Heart left ventricle (tissue), 16 donors: ENCODE measurements at places on chromosomes 16 and 17. TPM values are rescaled to one million over a fixed set of nuclear protein-coding genes. Genes with fewer than 3 reads are reported as not detected.

DNA sequence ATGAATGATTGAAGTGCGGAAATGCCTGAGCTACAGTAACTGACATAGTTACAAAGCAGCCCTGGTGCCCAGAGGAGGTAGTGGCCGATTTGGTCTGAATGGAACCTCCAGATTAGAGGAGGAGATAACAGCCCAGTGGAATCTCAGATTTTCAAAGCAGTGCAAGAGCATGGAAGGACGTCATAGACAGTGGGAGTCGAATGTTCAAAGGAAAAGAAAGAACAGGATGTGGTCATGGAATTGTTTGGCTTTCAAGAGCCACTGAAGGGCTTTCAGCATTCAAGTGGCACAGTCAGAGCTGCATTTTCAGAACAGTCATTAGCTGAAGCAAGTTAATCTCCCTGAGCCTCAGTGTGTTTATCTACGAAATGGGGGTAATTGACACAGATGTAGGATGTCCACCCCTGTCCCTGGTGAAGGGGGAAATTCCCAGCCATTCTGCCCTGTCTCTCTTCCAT, 104.6 kb upstream of the CACNG3 start:
- DNase-seq: no peak

DNA sequence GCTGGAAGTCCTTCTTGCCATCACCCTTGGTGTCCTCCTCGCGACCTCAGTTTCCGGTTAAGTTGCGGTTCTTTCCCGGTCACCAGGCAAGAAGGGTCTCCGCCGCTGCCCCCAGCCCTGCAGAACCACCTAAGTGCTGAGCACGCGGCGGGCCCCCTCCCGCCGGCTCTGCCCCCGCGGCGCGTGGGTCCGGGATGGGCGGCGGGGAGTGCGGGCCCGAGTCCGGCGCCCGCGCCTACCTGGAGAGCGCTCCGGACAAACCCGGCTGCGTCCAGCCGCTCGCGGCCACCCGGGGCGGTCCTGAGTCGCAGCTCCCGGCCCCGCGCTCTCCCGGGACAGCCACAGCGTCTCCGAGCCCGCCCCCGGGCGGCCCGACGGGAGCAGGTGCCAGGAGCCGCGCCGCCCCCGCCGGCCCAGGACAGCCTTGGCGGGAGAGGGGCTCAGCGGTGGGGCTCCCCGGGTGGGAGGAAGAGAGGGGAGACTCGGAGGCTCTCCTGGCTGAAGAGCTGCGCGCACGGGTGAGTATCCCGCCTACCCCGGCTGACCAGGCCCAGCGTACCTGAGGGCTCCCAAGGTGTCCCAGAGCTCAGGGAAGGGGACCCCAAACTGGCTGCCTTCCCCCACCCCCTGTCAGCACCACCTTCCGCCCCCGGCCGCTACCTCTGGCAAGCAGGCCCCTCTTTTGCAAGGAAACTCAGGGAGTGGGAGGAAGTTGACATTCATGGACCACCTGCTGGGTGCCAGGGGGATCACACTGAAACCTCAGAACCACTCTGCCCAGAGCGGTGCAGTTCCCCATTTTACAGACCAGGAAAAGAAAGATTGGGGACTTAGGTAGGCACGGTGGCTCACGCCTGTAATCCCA, 22.2 kb upstream of the C17orf113 start:
- no peak for DNase-seq

DNA sequence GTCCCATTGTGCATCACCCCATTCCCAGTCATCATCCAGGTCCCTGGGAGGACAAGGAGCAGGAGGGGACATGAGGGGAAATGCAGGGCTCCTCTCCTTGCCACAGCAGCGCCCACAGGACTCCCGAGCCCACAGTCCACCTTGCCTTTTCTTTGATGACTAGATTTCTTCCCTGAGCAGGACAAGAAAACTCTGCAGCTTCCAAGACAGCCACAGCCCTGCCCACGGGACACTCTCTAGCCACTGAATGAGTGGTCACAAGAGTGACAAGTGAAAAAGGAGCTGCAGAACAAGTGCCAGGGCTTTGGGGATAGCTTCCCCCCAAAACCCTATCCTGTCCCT, 4.7 kb downstream of the NEURL4 start:
- no peak for DNase-seq

DNA sequence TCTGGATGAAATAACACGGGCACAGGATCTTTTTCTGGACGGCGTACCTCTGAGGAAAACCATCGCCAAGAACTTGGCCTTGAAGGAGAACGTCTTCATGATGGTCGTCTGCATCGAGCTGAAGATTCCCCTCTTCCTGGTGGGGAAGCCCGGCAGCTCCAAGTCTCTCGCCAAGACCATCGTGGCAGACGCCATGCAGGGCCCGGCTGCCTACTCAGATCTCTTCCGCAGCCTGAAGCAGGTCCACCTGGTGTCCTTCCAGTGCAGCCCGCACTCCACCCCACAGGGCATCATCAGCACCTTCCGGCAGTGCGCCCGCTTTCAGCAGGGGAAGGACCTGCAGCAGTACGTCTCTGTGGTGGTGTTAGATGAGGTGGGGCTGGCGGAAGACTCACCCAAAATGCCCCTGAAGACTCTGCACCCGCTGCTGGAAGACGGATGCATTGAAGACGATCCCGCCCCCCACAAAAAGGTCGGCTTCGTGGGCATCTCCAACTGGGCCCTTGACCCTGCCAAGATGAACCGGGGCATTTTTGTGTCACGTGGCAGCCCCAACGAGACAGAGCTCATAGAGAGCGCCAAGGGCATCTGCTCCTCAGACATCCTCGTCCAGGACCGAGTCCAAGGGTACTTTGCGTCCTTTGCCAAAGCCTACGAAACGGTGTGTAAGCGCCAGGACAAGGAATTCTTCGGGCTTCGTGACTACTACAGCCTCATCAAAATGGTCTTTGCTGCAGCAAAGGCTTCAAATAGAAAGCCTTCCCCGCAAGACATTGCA, 68.3 kb upstream of the ENDOV start:
- DNase-seq: no peak

GRCh38 chr17:49842846-49843245, 5.0 kb downstream of the TAC4 start:
- no peak for DNase-seq

GRCh38 chr17:78502611-78503148, 74.5 kb downstream of the DNAH17 start:
- no peak for DNase-seq

- DNase-seq: no peak
Measured at GRCh38 chr16:54266363-54266955, 20.1 kb downstream of the IRX3 start.

DNA sequence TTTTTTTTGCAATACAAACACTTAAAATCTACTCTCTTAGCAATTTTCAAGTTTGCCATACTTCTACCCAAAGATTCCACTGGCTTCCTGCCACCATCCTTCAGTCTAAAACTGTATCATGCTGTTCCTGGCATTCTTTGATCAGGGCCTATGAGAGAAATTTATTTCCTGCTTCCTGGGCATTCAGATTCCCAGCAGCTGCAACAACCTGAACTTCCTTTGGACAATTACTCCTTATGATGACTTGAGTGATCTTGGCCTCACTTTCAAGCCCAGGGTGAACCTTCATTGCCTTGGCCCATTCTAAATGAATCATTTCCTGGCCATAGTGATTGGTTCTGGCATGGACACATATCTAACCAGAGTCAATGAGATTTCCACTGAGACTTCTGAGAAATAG, 18.0 kb upstream of the MON1B start:
- DNase-seq: no peak

GRCh38 chr17:29593591-29594518, 923 bp downstream of the ANKRD13B start:
- DNase-seq: peak; percentile 63

GRCh38 chr16:1613728-1614455, 1.7 kb downstream of the CRAMP1 start:
- no peak for DNase-seq

DNA sequence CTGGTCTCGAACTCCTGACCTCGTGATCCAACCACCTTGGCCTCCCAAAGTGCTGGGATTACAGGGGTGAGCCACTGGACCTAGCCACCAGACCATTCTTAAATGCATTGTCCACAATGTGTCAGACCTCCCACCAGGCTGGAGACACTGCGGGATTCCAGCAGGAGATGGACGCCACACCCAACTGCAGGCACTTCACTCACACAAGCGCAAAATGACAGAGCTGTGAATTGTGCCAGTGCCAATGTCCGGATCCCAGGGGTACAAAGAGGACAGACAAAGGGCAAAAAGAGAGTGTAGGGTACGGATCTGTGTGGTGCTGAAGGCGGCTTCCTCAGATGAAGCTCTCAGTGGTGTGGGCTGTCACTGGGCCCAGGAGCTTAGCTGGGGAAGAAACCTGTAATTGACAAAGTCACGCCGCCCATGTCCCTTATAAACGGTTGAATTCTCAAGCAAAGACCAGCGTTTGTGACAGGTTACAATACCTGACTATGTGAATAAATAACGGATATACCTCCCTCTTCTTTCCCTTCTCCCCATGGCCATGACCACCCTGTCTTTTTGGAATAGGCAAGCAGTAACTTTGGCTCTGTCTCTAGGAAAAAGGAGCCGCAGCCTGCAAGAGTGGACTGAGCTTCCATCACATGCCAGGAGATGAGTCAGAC, 40.0 kb downstream of the HS3ST3A1 start:
- DNase-seq: peak; percentile 21

DNA sequence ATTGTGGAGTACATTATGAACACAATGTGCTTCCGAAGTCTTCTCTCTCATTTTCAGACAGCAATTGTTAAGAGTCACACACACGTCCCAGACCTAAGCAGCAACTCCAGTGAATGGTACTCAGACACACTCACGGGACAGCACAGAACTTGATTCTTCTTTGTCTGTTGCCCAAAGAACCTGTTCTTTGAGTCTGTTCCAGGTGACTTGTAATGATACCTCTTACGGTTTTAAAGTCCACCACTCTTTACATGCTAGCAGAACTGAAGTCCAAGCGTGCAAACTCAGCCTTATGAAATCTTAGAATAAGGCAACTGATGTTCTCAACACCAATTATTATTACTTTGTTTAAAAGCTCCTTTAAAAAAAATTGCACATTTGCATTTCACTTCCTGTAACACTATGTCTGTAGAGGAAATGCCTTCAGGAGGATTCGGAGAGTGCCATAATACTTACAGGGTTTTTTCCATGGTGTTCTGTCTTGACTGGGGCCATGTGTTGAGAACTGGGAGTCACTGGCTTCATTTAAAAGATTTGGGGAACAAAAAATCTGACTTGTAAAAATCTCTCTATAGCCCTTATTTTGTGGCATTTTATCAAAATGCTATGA, 48.1 kb downstream of the MARF1 start:
- DNase-seq: no peak

DNA sequence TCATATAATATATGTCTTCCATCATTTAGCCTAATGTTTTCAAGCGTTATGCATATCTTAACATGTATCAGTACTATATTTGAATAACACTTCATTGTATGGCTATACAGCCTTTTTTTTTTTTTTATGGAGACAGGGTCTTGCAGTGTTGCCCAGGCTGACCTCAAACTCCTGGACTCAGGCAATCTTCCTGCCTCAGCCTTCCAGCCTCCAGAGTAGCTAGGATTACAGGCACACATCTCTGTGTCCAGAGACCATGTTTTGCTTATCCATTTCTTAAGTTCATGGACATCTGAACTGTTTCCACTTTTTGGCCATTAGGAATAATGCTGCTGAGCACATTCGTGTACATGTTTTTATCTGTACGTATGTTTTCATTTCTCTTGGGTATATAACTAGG, 7.8 kb downstream of the BPTF start:
- no peak for DNase-seq

GRCh38 chr17:56604691-56605290, 11.3 kb downstream of the NOG start:
- no peak for DNase-seq

DNA sequence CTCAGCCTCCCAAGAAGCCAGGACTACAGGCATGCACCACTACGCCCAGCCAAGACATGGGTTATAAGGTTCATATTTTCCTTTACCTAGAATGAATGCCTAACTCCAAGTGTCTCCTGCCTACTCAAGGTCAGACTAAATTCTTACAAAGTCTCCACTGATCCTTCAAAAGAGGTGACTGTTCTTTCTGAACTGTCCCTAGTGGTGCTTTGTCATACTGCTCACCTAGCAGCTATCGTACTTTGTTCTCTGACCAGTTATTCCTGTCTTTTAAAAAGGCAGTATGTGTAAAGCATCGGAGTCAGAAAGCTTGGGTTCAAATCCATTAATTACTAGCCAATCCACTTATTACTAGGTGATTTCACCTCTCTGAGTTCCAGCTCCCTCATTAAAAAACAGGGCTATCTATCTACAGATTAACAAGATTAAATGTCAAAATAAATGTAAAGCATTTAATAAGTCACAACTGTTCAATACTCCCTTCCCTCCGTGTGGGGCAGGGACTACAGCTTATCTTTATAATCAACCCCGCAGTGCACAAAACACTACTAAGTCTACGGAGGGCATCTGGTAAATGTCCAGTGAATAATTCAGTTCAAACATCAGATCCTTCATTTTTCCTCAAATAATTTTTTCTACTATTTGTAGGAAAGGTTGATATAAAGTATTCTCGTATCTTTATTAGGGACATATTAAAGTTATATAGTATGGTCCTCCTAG, 20.0 kb upstream of the ITGA2B start:
- no peak for DNase-seq

DNA sequence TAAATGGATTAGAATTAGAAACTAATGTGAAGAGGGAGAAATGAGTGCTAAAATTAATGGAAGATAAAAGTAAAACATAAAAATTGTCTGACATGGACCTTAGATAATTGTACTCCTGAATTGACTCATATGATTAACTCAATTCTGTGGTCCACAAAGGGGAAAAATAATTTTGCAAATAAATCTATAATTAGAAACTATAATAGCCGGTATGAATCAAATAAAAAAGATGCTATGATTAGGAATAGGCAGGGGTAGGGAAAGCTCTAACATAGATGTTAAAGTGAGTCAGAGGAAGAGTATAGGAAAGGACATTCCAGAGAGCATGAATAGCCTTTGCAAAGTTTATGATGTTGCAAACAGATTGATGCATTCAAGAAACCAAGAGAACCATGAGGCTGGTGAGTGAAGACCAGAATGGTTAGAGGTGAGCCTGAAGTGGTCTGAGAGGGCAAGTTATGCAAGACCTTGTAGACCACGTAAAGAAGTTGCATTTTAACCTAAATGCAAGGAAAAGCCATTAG, 262.1 kb upstream of the CA10 start:
- no peak for DNase-seq

The TEX14 gene
- 0.36 TPM for total RNA-seq

The SLC22A31 gene
- not detected for total RNA-seq

The GFER gene
- total RNA-seq: 29.9 TPM

The DPEP2 gene
- 0.75 TPM for total RNA-seq

The EVPLL gene
- not detected for total RNA-seq

The LLGL2 gene
- total RNA-seq: 5.9 TPM

The CA10 gene
- total RNA-seq: not detected

The MYH1 gene
- not detected for total RNA-seq
